ENCODE measurements at places on chromosomes 12 and 14.

DNA sequence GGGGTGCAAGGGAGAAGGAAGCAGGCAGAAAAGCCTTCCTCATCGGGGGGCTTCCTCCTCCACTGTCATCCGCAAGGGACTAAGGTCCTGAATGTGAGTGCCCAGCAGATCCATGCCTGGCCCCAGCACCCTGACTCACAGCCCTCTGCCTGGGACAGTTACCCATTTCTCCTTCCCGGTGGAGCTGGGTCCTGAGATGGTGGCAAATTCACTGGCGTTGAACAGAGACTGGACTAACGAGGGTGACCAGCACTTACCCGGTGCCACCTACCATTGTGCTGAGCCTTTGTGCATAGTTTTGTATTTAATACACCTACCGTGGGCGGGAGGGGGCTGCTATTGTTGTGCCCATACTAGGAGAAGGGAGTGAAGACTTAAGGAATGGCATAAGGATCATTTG lies 30.9 kb upstream of the PLEKHG6 start:
- no peak for DNase-seq

GRCh38 chr12:51942056-51942455 lies 9.4 kb upstream of the ACVR1B start:
- no peak for DNase-seq

- DNase-seq: no peak
Measured at GRCh38 chr14:20809917-20810316, 7.3 kb upstream of the RNASE1 start.

DNA sequence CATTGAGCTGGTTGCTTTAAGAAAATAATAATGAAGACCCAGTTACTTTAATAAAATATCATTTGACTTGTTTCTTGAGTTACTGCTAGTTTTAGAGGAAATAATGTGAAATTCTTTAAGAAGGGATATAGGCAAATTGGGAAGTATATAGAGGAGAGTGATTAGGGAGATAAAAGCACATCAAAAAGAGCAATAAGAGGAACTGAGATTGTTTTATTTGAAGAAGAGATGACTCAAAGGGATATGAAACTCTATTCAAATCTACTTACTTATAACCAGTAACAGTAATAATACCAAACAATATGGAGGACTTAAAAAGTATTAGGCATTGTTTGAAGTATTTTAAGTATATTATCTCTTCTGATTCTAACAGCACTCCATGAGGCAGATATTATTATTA lies 37.1 kb downstream of the LRRK2 start:
- DNase-seq: no peak

DNA sequence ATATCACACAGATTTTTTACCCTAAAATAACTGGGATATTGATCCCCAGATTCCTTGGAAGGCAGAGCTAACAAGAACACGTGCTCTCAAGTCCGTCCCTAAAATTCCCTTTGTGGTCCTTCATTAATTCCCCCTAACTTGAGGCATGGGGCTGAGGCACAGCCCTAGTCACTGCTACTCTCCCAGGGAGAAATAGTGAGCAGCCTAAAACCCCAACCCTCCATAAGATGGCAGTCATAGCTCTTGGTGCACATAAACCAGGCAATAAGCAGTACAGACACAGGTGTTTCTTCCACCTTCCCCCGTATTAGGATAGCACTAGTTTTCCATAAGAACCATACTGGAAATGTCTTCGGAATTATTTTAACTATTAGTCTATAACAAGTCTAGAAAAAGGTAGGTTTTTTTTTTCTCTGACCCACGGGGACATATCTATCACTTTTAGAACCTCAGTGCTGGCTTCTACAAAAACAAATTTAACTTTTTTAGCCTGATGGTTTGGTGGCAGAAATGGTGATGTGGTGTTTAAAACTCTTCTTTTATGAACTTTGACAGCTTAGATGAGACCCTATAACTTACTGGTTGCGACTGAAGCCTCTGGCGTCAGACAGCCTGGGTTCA lies 3.1 kb upstream of the ARHGEF40 start:
- DNase-seq: peak; percentile 24

GRCh38 chr12:102740141-102740955 lies 176.7 kb downstream of the PAH start:
- peak; percentile 76 for DNase-seq

GRCh38 chr14:67674139-67674479 lies 323 bp downstream of the VTI1B start:
- DNase-seq: peak; percentile 56

DNA sequence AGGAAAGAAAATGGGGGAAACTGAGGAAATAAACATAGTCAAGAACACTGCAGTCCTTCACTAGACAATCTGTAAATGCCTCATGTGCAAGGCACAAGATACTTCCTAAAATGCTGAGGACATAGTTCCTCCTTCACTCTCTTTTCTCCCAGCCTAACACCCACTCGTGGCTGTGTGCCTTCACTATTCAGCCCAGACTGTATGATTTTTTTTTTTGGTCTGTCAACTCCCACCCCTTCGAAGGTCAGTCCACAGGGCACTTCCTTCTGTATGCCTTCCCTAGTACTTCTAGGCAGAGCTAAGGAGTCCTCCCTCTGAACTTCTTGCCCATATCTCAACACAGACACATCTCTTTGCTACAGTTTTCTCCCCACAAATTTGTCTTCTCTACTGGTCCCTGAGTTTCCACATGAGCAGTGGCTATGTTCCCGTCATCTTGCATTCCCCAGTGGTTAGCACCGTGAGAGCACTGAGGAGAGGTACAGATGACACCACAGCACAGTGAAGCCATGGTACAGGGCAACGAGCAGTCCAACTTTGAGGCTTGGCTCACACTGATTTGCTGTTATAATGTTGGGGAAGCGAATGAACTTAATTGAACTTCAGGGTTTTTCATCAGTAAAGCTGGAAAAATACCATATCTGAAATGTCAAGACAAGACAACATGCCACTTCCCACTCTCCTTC lies 24.1 kb upstream of the SYCP3 start:
- DNase-seq: no peak

DNA sequence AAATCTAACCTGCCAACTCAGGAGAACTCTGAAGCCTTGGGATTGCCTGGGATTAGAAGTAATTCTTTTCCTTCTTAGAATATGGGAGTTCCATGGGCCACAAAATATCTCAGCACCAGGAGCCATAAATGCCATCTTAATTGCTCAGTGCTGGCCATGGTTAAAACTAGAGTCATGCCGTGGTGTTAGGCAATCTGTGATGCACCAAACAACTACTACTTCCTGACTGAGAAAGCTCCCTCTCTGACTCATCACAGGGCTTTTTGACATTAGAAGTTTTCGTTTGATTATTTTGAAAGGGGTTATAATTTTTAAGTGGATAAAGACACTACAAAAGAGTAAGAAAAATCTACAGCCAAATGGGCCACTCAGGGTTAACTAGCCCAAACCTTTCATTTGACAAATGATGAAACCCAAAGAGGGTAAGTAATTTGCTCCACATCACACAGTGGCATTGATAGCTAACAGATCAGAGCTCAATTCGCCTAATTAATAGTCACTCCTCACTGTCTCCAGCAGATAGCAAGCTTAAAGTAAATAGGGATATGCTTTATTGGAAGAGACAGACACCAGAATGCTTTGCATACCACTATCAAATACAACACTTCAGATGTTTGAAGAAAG lies 377.3 kb downstream of the EMP1 start:
- no peak for DNase-seq

GRCh38 chr14:40003773-40004172 lies 571.5 kb upstream of the FBXO33 start:
- DNase-seq: no peak

- DNase-seq: peak; percentile 76
Measured at GRCh38 chr12:12327802-12328201, 22.2 kb downstream of the MANSC1 start.

DNA sequence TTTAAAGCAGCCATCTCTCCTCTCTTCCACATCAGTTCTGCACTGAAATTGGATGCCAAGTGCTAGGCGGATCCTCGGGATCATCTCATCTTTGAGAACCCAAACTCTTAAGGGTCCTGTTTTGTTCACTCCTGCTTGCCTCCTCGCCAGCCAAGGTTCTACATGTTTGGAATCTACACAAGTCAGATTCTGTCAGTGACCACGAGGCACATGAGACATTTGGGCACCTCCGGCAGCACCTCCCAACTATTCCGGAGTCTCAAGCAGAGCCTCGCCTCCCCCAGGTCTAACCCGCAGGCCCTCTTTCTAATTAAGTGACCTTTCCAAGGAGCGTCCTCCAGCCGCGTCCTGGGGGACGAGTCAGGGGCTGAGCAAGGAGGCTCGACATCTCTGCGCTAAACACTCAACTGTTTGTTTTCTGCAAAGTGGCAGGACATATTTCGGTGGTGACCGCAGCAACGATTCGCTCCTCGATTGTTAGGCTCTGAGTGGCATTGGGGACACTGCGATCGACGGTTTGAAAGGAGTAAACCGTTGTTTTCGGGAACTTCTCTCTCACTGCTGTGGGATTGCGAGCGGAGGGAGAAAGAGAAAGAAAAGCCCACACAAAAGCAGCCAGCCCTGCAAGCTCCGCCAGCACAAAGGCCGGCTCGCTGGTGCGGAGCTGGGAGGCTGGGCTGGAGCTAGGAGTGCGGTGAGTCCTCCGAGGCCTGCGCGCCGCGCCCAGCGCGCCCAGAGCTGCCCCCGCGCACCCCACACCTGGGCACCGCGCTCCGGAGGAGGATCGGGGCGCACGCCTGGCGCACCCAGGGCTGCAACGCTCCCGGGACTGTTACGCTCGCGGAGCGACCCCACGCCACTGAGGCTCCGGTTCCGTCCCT lies 640 bp downstream of the ARMH4 start:
- peak; percentile 31 for DNase-seq

DNA sequence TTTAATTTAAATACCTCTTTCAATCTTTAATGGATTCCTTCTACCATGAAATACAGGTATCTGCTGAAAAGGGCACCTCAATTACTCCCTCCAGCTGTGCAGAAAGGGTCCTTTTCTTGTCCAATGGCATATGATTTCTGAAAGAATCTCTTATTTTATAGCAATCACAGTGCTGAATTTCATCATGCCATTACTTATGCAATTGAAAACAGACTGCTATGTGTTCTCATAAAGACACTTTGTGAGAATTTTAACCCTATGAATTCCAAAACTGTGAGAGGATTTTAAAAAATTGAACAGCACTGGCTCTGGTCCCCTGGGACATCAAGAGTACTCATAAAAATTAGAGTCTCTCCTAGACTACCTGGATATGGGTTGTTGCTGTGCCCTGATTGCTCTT lies 45.9 kb upstream of the CNOT2 start:
- DNase-seq: no peak

DNA sequence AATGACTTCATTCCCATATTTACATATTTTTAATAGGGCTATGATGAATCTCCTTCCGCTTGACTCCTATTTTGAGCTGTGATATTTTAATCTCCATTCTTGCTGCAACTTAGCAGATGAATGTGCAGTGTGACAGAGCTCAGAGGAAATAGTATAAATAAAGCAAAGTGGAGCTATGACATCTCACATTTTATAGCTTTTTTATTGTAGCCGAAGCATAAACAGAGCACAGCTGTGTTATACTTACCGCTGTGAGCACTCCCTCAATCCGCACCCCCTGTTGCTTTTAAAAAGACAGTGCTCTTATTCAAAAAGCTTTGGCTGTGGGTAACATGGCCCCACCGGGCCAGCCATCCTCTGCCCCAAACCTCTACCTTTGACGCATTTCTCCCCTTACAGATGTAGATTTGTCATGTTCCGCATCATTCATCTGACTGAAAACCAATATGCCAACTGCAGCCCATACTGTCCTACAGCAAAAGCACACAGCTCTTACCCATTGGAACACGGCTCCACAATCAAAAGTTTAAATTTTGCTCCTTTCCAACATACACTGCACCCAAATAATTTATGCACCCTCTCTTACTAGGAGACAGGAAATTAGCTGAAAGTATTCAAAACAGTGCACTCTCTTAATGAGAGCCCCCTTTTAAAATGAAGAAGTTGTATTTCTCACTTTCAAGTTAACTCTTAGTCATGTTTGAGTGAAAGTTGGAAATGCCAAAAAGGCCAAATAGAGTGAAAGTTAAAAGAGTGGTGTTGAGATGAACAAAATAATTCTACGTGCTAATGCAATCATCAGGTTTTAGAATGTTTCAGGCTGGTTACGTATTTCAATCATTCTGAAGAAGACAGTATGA lies 429.3 kb upstream of the SOX5 start:
- peak; percentile 19 for DNase-seq

GRCh38 chr12:19946550-19946949 lies 421.8 kb upstream of the PDE3A start:
- DNase-seq: peak; percentile 24

DNA sequence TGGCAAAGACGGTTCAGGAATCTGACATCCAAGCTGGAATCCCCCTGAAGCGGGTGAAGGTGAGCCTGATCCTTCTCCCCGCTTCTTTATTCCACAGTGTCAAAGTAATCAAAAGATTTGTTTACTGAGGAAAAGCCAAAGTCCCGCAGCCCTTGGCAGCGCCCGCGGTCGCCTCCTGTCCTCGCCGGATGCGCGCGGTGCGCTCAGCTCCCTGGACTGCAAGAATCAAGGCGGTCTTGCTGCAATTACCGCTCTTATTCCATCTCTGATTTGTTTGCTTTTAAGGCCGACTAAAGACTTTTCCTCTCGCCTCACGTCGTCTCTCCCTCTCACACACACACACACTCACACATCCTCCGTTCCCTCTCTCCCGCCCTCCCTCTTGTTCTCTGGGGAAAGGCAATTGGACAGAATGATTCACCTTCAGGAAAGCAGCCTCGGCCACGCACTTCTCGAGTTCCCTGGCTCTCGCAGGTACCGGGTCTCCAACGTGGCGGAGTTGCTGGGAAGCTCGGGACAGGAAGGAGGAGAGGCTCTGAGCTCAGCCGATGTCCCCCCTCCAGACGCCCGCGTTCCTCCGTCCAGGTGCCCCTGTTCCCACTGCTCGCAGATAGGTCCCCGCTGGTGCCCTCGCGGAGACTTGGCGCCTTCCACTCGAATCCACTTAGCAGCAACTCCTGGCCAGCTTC lies 68.6 kb upstream of the USP15 start:
- peak; percentile 34 for DNase-seq

- no peak for DNase-seq
Measured at GRCh38 chr14:76756371-76756750, 4.9 kb upstream of the VASH1 start.

DNA sequence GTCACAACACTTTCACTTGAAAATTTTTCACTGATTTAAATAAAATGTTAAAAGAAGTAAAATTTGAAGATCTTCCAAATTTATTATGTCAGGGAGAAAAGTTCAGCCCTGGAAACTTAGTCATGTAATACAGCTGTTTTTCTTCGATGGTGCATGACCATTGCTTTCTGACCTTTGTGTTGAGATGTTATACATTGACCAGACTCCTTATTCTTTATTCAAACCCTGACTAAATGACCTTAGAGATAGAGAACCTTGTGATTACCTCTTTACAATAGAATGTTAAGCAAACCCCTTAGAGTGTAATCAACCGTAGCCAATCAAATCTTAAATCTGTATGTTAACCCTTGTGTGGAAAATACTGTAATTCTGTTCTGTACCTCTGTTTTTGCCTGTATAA lies 34.5 kb downstream of the PLCZ1 start:
- no peak for DNase-seq

- no peak for DNase-seq
Measured at GRCh38 chr12:64621257-64621942, 11.1 kb downstream of the RASSF3 start.
